ENCODE measurements at places on chromosomes 2 and 18. TPM values are rescaled to one million over a fixed set of nuclear protein-coding genes. Genes with fewer than 3 reads are reported as not detected.
A peak's percentile ranks its signal among the peaks of the same experiment; 100 is the strongest.

The NXPH2 gene
- total RNA-seq: not detected

- DNase-seq: peak; percentile 67
Measured at GRCh38 chr2:239727776-239728600, 297.2 kb downstream of the NDUFA10 start.

DNA sequence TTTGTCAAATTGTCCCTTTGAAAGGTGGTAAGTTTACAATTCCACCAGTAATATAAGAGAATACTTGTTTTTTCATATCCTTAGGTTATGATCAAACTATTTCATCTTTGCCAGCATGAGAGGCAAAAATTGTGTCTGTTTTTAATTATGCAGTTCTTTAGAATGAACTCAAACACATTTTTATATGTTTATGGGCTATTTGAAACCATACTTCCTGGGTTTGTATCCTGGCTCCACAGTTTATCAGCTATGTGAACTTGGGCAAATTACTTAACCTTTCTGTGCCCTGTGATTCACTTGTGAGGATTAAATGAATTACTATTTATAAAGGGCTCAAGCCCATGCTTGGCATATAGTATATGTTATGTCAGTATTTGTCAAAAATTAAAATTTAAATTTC, 109.4 kb downstream of the TANC1 start:
- no peak for DNase-seq

DNA sequence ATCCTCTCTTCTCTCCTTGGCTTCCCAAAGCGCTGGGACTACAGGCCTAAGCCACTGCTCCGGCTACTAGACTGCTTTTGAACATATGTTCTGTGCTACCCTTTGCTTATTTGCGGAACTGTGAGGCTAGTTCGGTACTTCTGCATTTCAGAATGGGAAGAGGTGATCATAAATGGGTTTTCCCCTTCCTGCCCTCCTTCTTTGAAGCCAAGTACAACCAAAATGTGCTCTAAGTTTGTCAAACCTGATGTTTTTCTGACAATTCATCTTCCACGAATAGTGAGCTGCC, 1.7 kb upstream of the ESCO1 start:
- DNase-seq: no peak

DNA sequence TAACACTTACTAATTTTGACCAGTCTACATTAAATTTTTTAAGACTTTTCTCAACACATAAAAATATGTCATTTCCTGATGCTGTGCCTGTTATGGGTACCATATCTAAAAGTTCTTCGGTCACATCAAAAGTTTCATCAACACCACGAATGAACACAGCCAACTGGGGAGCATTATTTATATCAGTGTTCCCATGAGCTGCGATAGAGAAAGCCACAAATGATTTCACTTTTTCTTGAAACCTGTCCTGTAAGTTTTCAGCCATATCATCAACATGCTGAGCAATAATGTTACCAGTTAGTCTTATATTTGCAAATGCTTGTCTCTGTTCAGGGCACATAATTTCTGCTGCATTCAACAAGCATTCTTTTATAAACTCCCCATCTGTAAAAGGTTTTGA, 30.4 kb upstream of the NCL start:
- no peak for DNase-seq
